ENCODE measurements at places on chromosomes 13 and 19.

DNA sequence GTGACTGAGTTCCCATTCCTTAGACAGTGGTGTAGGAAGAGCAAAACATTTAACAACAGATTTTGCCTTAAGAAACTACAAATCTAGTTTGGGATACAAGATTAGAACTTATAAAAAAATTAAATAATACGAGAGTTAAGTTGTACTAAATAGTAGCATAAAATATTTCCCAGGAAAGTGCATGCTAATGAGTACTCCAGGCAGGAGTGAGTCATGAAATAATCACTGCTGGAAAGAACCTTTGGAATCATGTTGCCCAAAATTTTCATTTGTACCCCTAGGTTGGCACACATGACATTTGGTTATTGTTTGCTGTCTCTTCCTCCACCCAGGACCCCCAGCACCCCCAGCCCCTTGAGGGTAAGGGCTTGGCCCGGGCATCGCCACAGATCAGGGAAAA is 26.3 kb upstream of the KL start:
- DNase-seq, result no peak

GRCh38 chr19:17192751-17193150 is 22.4 kb upstream of the USE1 start:
- no peak for DNase-seq

DNA sequence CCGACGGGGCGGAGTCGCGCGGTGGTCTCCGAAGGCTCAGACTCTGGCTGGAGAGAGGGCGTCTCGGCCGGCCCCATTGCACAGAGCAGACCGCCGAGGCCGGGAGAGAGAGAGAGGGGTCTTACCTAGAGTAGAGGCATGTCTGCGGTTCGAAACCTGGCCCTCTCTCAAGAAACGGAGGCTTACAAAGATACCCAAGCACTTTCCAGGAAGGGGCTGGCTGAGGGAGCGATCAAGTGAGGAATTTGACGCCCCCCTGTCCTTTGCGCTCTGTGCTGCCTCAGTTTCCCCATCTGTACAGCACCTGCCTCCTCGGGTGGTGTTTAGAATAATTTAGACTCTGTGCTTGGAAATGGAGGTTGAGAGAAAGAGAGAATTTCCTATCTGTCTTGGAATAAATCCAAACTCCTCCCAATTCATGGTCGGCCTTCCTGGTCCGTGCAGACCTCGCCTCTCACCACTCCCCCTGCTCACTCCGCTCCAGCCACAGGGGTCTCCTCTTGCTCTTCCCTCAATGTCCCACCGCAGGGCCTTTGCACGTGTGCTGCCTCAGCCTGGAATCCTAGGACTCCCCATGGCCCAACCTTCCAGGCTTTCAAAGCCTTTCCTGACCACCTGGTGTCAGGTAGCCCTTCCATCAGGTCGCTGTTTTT is 658 bp upstream of the ISOC2 start:
- DNase-seq, result no peak

DNA sequence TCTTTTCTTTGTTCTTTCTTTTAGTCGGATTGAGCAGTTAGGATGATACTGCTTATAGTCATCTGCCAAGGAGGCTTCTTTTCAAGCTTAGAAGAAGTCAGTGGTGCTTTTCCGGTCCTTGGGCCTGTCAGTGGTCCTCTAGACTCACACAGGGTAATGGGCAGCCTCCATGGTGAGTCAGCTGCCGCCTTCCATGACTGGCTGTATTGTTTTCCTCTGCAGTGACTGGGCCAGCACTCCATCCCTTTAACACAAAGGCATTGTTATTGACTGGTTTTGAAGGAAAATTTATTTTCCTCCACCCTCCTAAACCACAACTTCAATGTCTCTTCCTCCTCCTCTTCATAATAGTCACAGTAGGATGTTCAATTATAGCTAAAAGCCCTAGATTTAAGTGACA is 47.1 kb upstream of the CNMD start:
- DNase-seq, result peak; percentile 80

DNA sequence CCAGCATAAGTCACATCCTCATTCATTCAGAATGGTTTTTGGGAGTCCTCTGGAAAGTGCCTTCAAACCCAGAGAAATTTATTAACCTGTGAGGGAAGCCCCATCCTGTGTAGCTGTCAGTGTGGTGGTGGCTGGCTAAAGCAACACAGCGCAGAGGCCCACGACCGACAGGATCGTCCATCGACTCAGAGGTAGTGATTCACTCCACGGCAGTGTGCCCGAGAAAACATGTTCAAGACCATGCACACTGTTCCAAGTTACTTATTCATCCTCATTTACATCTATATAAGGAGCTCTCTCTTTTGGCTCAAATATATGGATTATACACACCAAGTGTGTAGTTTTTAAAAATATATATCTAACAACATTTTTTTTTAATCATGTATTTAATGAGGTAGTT is 96.3 kb upstream of the SLC15A1 start:
- no peak for DNase-seq

- DNase-seq, result no peak
Measured at GRCh38 chr13:112980434-112980833, 11.4 kb downstream of the MCF2L start.

Data from midbrain (tissue), 1 donor.